HFF-Myc (cell line): ENCODE measurements at places on chromosomes 5 and 9.

DNA sequence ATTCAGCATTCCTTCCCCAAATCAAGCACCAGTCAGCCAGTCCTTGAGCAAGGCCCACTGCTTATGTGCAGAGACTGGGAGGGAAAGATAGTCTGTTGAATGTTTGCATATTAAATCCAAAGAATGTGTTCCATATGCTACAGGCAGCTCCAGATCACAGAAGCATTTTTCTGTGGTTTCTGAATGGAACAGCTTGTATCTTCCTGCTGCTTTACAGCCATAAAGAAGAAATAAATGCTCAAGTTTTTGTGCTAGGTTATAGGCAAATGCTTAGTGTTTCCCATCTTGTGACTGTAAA, 310.3 kb downstream of the TRIM36 start:
- DNase-seq, result no peak

GRCh38 chr5:150180241-150181026, 9.4 kb upstream of the SLC6A7 start:
- DNase-seq, result no peak

DNA sequence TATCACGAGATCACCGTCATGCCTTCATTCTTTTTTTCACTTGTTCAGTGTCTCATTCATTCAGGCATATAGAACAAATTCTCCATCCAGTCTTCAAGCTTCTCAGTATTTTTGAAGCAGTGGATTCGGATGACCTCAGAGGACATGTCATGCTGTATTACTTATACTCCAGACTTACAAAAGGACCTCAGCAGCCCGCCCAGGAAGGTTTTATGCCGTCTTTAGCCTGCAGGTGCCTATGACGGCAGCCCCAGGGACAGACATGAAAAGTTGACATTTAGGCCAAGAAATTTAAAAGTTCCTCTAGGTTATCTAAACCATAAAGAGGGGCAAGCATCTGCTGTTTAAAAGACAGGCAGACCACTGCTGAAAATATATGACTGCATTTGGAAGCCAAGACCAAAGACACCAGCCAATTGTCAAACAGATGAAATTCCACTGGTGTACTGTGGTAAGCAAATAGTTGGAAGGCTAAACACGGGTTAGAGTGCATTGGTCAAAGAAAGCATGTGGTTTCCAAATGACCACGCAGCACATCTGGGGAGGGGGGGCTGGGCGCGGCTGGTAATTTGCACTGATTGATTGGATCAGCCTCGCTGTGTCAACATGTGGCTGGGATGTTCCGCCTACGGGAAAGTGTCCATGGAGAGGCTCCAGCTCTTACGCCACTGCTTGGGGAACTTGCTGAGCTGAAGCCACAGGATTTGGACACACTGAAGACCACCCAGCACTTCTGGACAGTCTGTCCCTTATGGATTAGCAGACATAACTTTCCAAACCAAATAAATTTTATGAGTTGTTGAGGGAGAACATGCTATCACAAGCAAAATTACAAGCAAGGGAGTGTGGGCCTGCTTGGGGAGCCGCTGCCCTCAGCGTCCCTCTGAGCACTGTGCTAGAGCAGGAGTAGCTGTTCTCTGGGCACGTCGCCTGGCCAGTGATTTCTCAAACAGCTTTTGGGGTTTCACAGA, 173.6 kb downstream of the FANCC start:
- peak; percentile 77 for DNase-seq

GRCh38 chr9:68727636-68728035, 22.6 kb downstream of the PIP5K1B start:
- DNase-seq, result no peak

GRCh38 chr5:119418606-119419100, 33.6 kb upstream of the HSD17B4 start:
- DNase-seq, result no peak

GRCh38 chr5:2892466-2893000, 141.1 kb upstream of the IRX2 start:
- DNase-seq, result no peak

DNA sequence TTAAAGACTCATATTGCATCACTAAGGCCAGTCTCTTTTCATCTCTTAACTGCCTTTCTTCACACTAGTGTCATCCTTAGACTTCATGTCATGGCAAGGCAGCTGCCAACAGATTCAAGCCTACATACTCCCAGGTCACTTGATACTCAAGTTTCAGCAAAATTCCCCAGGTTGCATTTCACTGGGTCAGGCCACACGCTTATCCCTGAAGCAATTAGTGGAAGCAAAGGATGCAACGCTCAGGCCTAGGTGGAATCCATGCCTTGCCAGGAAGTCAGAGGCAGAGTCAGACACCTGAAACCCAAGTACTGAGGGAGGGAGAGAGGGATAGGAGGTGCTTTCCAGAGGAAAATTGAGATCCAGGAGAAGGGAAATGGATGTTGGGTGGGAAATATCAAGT, 28.9 kb downstream of the YIPF5 start:
- DNase-seq, result no peak

DNA sequence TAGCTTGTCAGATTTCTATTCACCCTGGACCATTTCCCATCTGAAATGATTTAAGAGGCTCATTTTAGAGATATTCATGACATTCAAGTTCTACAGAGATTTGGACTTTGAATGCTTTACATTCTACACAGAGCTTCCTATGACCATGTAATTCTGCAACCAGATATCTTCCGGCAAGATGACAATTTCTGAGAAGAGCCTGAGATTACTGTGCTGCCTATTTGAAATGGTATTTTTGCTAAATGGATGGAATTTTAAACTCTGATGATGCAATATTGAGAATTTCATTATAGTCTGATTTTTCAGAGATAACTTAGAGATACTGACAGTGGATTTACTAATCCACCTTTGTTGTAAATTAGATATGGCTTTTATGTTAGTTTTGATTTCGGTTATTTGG, 16.0 kb upstream of the ACOT12 start:
- DNase-seq, result no peak

GRCh38 chr5:9853309-9853708, 223.2 kb upstream of the TAS2R1 start:
- DNase-seq, result no peak

DNA sequence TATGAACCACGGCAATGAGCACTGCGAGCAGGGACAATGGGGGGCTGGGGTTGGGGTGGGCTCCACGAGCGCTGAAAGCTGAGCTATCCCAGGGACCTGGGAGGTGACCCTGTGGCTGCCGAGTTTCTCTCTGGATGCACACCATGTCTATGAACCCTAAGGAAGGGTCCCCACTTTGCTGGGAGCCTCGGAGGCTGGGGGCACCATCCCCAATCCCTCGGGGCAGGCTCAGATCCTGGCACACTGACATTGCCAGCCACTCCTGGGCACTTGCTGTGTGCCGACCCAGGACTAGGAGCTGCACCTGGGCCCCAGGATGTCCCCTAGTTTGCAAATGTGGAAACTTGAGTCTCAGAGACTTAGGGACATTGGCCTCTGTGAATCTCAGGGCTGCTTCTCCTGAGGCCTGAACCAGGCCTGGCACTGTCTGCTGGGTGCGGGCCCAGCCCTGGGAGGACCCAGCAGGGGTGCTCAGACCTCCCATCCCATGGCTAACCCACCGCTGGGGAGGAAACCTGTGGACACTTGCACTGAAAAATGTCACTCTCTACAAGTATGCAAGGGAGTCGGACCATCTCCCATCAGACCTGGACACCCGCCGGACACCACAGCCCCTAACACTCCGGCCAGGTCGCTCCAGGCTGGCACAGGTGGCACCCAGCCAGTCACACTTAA, 13.0 kb upstream of the CAMSAP1 start:
- DNase-seq, result no peak

- no peak for DNase-seq
Observed at GRCh38 chr9:134040176-134040565, 14.9 kb downstream of the BRD3OS start.

GRCh38 chr5:32726086-32726557, 15.0 kb downstream of the NPR3 start:
- DNase-seq, result no peak

DNA sequence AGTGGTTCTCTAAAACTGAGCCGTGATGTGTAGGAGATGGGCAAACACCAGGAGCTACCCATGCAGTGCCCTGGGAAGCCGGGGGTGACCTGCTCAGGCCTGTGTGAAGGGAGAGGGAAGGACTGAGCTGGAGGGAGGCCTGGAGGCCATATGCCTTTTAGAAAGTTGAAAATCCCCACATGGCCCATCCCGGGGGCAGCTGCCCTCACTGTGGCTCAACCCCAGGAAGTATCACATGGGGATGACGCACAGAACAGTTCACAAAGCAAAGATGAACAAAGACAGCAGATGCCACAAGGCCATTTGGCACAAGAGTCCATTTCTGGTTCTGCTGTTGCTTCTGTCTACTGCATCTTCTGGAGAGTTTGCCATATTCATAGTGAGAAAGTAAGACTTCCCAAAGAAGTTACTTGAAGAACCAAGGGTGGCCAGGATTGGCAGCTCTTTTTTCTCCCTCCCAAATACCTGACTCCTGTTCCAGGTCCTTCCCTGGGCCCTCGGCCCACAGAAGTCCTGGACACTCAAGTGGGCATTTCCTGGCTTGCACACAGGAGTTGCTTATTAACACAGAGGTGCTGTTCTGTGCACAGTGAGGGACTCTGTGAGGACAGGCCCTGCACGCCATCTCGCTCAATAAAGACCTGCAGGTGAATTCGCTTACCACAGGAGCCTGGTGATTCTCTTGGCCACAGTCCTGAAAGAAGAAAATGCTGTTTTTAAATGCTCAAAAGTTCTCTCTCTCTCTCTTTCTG, 25.1 kb downstream of the ACSL6 start:
- no peak for DNase-seq

DNA sequence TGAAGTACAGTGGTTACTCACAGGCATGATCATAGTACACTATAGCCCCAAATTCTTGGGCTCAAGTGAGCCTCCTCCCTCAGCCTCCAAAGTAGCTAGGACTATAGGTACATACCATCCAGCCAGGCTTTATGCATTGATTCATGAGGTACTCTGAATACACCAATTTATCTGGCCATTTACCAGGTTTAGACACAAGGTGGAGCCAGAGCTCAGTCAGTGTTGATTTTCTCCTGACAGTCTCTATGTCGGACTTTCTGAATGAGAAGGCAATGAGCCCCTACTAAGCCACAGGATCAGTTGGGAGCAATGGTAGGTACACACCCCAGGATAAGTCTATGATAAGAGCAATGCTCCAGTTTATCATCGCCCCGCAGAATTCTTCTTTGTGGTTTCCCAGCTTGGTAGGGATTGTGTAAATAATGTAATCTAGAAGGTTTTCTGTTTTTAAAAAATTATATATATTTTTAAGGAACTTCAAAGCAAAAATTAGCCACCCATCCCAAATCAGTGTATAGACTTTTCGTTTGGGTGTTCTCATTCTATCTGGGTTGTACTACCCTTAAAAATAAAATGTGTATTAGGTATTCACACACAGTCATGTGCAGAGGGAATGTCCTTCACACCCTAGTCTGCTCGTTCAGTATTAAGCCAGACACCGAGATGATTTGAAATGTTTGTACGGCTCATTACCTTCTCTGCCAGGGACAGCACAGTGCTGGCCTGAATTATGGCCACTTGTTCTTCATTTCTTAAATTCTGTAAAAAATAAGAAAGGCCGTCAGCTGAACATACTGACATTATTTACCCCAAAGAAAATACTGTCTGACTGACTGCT, 118.4 kb upstream of the DPYSL3 start:
- peak; percentile 62 for DNase-seq

- DNase-seq, result peak; percentile 42
Observed at GRCh38 chr5:15142458-15142857, 270.9 kb upstream of the ANKH start.
